ENCODE measurements at places on chromosomes 6 and 20.

GRCh38 chr6:159999240-159999671 lies 30.4 kb downstream of the IGF2R start:
- no peak for DNase-seq

DNA sequence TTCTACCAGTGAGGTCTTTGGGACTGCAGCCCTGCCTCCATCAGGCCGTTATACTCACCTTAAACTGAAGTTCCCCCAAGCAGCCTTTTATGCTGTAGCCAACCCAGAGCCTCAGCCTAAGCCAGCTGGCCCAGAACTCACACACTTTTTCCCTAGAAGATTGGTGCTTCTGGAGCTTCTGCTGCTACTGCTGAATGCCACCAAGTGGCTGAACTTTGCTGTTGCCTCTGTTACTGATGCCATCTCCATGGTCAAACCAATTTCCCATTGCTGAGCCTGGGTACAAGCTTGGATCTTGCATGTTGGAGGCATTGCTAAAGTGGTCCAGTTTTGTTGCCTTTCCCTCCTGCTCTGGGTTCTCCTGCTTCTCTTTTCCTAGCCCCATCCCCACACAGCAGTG lies 15.0 kb upstream of the TBX18 start:
- no peak for DNase-seq

- no peak for DNase-seq
Measured at GRCh38 chr6:14633479-14633878, 515.9 kb downstream of the CD83 start.

- no peak for DNase-seq
Measured at GRCh38 chr6:167267921-167268401, 23.2 kb upstream of the UNC93A start.

- no peak for DNase-seq
Measured at GRCh38 chr6:79305020-79305419, 70.5 kb upstream of the HMGN3 start.

- no peak for DNase-seq
Measured at GRCh38 chr6:34926655-34927054, 37.6 kb downstream of the ANKS1A start.

- DNase-seq, result no peak
Measured at GRCh38 chr20:51553897-51554486, 11.5 kb upstream of the NFATC2 start.

DNA sequence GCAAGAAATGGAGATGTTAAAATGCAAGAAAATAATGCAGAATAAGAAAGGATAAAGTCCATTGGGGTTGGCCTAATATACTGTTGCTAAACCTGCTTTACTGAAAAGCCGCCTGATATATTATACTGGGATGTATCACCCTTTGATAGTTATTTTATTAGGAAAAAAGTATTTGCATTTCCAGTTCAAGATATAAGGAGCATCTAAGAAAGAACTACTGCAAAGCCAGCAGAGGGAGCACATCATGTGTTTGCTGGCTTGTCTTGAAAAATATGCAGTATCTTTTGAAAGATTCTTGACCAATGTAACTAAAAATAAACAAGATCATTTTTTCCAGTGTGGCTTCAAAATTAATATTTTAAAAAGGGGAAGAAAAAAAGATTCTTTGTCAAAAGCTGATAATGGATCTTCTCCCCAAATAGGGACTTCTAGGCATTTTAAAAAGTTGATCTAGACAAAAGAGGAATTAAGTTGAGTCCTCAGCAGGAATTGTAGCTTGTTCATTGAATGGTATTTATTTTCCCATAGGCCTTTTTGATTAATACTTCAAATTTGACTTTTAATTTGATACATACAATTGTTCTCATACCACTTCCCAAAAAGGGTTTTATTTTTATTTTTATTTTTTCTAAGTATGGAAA lies 214.9 kb downstream of the ZFAND3 start:
- no peak for DNase-seq

DNA sequence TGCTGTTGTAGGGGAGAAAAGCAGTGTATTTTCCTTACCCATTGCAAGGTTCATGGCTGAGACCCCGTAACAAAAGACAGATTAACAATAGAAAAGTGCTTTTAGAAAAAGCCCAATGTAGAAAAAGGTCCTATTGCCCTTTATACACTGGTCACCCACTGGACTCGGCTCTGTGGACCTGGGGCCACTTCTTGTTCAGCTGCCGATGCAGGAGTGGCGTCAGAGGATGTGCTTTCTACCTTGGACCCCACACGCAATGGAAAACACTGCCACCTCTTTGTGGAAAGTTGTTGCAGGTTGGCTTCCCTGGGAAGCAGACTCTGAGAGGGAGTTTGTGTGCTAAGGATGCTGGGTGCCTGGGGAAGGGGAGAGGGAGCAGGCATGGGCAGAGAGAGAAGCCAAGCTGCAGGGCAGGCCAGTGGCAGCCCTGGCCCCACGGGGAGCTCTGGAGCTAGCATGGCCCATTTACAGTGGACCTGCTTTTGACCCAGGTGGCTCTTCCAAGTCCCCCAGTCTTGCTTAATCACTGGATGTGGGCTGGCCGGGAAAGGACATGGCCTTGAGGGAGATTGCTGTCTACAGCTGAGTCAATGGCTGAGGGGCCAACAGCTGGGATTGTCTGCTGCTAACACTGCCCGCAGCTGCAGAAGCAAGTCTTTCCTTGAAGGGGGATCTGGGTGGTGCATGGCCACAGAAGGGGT lies 142.9 kb downstream of the CDC5L start:
- DNase-seq, result no peak

DNA sequence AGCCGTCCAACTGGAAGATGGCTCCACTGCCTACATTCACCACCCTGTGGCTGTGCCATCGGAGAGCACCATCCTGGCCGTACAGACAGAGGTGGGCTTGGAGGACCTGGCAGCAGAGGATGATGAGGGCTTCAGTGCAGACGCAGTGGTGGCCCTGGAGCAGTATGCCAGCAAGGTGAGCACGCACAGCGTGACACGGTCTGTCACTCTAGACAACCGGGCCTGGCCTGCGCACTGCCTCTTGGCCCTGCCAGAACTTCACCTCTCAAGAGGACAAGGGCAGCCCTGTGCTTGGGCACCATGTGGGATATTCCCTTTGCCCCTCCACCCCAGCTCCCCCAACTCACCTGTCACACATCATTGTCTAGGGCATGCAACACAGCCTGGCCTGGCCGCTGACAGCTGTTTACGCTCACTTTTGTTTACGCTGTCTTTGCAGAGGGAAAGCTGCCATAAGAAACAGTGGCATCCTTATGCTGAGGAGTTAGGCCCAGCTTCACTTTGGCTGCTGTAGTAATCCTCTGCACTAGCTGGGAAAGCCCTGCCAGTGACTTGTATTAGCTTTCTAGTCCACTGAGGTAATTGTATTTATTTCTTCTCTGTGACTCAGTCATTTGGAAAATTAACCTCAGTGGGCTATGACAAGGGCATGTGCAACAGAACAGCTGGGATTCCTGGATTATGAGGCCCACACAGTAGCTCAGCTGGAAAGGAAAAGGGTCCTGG lies 9.8 kb upstream of the DEF6 start:
- DNase-seq, result no peak
